Liver (tissue), 10 donors: ENCODE measurements at places on chromosomes 2 and 18. TPM values are rescaled to one million over a fixed set of nuclear protein-coding genes. Genes with fewer than 3 reads are reported as not detected.

GRCh38 chr18:8741532-8741931 is 36.2 kb downstream of the MTCL1 start:
- DNase-seq, result no peak

DNA sequence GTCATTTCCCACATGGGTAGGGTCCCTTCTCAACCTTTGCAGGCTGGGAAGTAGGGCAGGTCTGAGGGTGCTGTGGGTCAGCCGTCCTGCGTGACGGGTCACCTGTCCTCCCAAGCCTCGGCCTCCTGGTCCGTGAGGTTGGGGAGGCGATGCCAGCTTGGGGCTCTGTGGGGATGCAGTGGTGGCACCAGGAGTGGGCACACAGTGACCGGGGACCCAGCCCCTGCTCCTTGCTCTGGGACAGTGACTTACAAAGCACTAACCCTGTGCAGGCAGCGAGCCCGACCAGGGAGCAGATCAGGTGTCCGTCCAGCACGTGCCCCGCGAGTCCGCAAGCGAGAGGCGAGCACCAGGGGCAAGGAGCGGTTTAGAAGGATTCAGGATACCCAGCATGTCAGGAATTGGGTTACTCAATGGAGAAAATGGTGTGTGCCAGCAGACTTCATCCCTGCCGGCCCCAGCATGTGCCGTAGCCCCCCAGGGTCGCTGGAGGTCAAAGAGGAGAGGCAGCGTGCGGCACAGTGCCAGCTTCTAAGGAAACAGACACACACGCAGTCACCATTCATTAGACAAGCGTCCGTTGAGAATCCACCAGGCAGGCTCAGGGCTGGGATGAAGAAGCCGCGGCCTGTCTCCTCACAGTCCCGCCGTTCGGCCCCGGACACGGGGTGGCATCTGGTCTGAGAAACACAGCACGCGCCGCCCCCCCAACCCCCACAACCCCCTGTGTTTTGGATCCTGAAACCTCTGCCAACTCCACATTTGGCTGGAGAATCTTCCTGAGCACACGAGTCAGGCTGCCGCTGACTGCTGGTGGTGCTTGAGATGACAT is 11.7 kb downstream of the COLEC11 start:
- DNase-seq, result peak; percentile 31

DNA sequence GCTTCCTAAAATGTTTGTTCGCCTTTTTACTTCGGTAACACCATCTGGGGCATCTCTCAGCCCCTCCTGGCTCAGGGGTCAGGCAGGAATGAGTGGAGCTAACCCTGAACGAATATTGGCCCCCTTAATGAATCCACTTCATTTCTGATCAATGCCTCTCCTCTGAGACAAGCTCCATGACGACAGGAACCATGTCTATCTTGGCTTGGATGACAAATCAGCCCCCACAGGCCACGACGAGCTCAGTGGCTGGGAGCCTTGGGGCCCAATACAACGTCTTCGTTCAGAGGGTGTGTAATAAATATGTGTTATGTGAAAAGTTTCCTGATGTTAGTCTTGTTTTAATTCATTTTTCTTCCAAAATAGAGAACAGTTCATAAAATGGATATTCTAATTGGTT is 133.0 kb downstream of the COL6A3 start:
- no peak for DNase-seq

DNA sequence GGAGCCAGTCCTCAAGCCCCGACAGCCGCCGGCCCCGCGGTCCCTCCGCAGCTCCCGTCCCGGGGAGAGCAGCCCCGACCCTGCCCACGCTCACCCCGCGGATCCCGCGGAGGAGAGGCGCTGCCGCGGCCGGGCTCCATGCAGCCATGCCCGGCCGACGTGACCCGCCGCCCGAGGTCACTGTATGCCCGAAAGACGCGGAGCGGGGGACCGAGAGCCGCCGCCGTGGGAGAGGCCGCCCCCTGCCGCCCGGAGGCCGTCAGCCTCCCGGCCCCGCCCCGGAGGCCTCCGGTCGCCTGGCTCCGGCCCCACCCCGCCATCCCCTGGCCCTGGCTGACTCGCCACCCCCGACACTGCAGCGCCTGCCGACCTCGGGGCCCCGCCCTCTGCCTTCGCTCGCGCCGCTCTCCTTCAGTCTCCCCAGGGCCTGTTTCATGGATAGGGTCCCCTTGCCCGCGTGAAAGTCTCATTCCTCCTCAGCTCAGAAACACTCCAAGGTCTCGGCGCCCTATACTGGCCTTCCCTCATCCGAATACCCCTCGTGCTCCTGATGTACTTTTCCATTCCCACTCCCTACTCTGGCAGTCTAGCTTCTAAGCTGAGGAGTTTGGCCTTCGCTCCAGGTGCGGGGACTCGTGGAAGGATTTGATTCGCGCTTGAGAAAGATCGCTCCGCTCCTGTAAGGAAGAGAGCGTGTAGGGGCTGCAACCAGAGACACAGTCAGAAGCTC is at the start of gene BOLA3:
Gene BOLA3, minus strand, starts transcription at position 186 of the 730 bp plus-strand sequence. Its CDS starts 38 bp downstream, at position 148.
- peak; percentile 90 for DNase-seq

DNA sequence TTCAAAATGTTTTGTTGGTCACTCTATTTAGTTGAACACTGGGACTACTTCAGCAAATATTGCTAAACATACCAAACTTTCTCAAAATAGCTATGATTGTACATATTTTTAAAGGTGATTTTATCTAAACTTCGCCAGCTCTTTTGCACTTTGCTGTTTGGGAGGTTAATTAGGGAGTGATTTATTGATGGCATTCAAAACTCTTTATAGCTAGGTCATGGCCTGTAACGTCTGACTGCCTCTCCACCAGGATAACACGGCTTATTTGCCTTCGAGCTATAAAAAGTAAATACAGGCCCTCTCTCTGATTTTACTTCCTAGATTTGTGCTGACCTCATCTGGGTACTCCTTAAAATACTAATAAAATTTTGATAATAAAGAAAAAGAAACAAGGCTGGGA is 931.9 kb downstream of the DCDC2C start:
- no peak for DNase-seq

- DNase-seq, result no peak
Observed at GRCh38 chr18:78021196-78021595, 771.5 kb downstream of the GALR1 start.

DNA sequence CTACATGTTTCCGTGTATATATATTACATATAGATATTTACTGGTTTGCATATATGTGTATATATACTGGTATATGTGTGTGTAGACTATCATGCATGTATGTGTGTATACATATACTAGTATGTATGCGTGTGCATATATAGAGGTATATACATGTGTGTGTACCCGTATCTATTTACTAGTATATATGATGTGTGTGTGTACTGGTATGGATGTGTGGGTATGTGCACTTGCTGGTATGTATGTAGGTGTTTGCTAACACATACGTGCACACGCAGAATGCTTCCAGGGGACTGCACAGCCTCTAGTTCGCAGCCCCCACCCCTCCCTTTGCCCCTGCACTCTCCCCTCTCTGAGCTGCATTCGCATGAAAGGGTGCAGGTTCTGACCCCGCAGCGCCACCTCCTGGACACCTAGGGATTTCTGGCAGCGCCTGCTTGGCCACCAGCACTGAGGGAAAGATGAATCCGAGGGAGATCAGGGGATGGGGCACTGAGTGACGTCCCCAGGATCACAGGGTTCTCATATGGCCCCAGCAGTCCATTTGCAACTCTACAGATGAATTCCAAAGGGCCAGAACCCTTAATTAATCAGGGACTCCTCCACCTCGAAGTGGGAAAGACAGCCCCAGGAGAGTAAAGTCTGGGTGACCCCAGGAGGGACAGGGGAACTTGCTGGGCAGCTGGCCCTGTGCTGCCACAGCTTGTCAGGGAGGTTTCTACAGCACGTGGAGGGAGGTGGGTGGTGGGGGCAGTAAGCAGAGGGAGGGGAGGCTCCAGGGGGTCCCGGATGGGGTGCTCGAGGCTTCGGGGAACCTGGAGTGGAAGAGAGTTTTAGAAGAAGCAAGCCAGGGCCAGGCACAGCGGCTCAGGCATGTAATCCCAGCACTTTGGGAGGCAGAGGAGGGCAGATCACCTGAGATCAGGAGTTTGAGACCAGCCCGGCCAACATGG is 66.8 kb upstream of the ASAP2 start:
- peak; percentile 86 for DNase-seq

- no peak for DNase-seq
Observed at GRCh38 chr2:122236152-122236874, 480.9 kb downstream of the TSN start.

IL37 gene
- polyA plus RNA-seq, result not detected

DNA sequence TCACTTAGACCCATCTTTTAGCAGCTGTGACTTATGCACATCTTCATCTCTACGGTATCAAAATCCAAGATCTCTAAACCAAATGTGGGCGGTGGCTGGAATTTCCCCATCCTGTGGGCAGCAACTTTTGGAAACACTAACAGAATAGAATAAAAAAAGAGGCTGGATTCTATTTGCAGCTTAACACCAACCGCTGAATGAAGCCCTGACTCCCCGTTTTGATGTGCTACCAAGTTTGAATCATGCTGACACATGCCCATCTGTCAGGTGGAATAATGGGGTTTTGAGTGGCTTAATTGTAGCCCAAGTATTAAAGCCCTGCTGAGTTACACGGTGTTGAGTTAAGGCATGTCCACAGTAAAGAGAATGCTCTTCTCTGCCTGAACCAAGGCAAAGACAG is 165.2 kb downstream of the MTCL1 start:
- DNase-seq, result no peak

DNA sequence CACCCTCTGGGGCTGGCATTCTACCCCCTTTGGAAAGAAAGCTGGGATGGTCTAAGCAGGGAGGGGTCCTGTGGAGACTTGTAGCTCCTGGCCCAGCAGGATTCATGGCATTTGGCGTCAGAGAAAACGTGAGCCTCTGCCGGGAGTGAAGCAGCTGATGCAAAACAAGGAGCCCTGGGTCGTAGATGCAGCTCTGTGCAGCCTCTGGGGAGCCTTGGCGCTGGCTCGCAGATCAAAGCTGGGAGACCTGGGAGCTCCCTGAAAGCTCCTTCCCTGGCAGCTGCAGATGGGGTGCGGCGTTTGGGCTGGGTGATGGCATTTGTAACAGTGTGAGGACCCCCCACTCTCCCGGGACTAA is 148.3 kb downstream of the KLHL29 start:
- DNase-seq, result no peak

DNA sequence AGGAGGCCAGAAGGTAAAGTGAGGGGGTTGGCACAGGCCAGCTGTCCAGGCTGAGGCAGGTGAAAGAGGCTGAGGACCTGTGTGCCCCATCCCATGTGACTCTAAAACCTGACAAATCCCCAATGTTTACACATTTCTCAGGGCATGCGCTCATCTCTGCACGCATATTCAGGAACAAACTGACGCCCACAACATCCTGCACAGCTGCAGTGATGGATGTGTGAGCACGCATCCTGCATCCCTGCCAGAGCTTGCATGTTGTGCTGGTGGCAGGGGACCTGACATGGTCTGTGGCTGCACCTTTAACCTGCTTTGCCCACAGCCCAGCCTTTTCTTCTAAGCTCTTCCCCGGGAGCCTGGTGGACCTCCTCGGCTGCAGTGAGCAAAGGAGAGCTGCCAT is 83.1 kb downstream of the FBXO15 start:
- DNase-seq, result no peak

KYNU gene
- 32.2 TPM for polyA plus RNA-seq

- no peak for DNase-seq
Observed at GRCh38 chr18:59674903-59675270, 22.3 kb downstream of the CCBE1 start.

DNA sequence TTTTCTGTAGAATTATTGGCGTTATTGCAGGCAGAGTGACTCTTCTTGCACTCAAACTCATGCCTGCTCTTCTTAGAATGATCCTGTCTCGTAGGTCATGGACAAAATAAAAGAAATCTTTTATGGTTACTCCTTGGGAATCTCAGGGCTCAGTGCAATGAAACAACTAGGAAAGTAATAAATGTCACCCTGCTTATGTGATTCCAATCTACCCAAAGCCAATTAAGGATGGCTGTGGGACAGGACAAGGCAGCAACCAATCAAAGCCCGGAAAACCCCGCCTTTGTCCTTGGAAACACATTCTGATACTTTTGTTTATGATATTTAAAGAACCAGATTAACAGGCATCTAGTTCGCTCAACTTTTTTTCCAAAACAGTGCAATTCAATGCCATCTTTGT is 53.0 kb downstream of the GRB14 start:
- DNase-seq, result no peak

IL1F10 gene
- not detected for polyA plus RNA-seq

- DNase-seq, result no peak
Observed at GRCh38 chr2:200320344-200320743, 13.9 kb downstream of the SPATS2L start.

- no peak for DNase-seq
Observed at GRCh38 chr2:190304404-190304803, 15.2 kb downstream of the HIBCH start.

- DNase-seq, result no peak
Observed at GRCh38 chr2:5666798-5667197, 25.4 kb upstream of the SOX11 start.

GRCh38 chr2:239820836-239821693 is 204.1 kb downstream of the NDUFA10 start:
- DNase-seq, result peak; percentile 58

GRCh38 chr18:51639541-51639940 is 442.1 kb upstream of the MEX3C start:
- DNase-seq, result no peak

DNA sequence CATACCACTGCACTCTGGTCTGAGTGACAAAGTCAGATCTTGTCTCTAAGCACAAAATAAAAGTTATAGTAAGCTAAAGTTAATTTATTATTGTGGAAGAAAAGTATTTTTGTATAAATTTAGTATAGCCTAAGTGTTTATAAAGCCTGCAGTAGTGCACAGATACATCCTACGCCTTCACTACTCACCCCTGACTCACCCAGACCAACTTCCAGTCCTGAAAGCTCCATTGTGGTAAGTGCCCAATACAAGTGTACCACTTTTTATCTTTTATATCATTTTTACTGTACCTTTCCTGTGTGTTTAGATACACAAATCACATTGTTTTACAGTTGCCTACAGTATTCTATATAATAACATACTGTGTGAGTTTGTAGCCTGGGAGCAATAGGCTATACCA is 57.5 kb downstream of the UBE2E3 start:
- DNase-seq, result no peak

GRCh38 chr2:105797298-105797819 is 52.6 kb downstream of the NCK2 start:
- DNase-seq, result no peak

SLC4A5 gene
- 0.12 TPM for polyA plus RNA-seq

GRCh38 chr2:211967234-211967633 is 571.4 kb downstream of the ERBB4 start:
- DNase-seq, result no peak

CRACDL gene
- 0.13 TPM for polyA plus RNA-seq

CHST9 gene
- 1.6 TPM for polyA plus RNA-seq

GRCh38 chr18:9975658-9976057 is 61.8 kb downstream of the VAPA start:
- DNase-seq, result no peak

TMX3 gene
- polyA plus RNA-seq, result 9.0 TPM

- no peak for DNase-seq
Observed at GRCh38 chr2:42050703-42051542, 3.1 kb downstream of the PKDCC start.

- no peak for DNase-seq
Observed at GRCh38 chr2:168910330-168910729, 9.2 kb downstream of the G6PC2 start.

GRCh38 chr2:121015971-121016485 is 269.0 kb downstream of the TFCP2L1 start:
- DNase-seq, result peak; percentile 13
